ENCODE measurements at places on chromosomes 2 and 18.

GRCh38 chr18:34837769-34838272 is 127.7 kb downstream of the DTNA start:
- DNase-seq: no peak

- no peak for DNase-seq
Measured at GRCh38 chr2:120938045-120938771, 202.5 kb downstream of the GLI2 start.

DNA sequence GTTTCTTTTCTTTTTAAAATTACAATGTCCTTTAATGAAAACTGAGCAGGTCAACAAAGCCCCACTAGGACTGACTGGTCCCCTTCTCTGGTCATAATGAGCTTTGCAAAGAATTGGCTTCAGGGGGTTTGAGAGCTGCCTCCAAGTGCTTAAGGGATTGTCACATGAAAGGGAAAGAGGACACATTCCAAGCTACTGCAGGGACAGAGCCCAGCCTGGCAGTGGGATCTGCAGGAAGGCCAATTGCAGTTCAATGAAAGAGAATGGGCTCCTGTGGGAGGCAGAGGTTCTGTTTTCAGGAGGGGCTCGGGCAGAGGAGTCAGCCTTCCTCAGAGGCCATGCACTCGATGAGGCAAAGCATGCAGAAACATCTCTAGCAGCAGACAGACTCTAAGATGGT is 84.1 kb upstream of the ACKR3 start:
- no peak for DNase-seq

DNA sequence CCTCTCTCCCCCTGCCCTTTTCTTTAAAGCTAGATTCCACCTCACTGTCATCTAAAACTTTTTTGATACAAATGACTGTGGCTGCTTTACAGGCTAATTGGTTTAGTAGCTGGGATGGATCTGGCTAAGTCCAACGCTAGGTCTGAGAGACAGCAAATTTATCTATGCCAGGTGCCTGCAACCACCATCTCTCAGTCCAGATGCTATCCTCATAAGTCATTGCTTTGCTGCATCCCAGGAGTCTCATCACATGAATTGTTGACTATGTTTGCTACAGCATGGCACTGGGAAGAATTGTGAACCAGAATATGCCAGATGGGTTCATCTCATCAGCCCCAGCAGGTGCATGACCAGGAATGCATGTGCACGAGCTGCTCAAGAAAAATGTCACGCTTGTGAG is 100.0 kb upstream of the PID1 start:
- no peak for DNase-seq

DNA sequence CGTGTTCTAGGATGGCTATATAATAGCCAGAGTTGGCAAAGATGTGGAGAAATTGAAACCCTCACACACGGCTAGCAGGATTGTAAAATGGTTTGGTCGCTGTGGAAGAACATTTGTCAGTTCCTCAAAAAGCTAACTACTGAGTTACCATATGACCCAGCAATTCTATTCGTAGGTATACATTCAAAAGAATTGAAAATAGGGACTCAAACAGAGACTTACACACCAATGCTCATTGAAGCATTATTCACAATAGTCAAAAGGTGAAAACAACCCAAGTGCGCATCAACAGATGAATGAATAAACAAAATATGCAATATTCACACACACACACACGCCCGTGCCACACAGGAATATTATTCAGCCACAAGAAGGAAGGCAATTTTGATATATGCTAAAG is 98.7 kb downstream of the PLA2R1 start:
- DNase-seq: no peak

- DNase-seq: no peak
Measured at GRCh38 chr18:37986665-37987064, 421.1 kb upstream of the CELF4 start.

All from posterior cingulate gyrus (tissue), 11 donors.